Smooth muscle cell of trachea (primary cell): ENCODE measurements at places on chromosomes 16 and 17. TPM values are rescaled to one million over a fixed set of nuclear protein-coding genes. Genes with fewer than 3 reads are reported as not detected.

Gene KCTD11
- 6.1 and 13.1 TPM in 2 replicates for total RNA-seq

Gene SHISA9
- total RNA-seq: under 0.01 TPM in 1 of 2 replicates, not detected in the other

Gene CACNG1
- not detected in 2 replicates for total RNA-seq

Gene CLEC3A
- total RNA-seq: not detected in 2 replicates

Gene KRTAP4-9
- total RNA-seq: not detected in 2 replicates

Gene SLC6A4
- under 0.01 TPM in 1 of 2 replicates, not detected in the other for total RNA-seq

Gene PYY
- total RNA-seq: not detected in 2 replicates

Gene RCVRN
- total RNA-seq: under 0.01 TPM in 1 of 2 replicates, not detected in the other

Gene SOX8
- total RNA-seq: under 0.01 and 0.17 TPM in 2 replicates

Gene KRTAP9-4
- total RNA-seq: not detected in 2 replicates

Gene UTS2R
- total RNA-seq: 0.15 TPM in 1 of 2 replicates, not detected in the other

Gene C17orf67
- 0.66 and 0.73 TPM in 2 replicates for total RNA-seq

Gene CDYL2
- total RNA-seq: 0.83 and 1.2 TPM in 2 replicates

Gene KRTAP2-3
- total RNA-seq: not detected in 2 replicates

Gene MEFV
- total RNA-seq: under 0.01 and 0.15 TPM in 2 replicates

Gene KRT33A
- total RNA-seq: not detected in 2 replicates

Gene TBC1D3H
- not detected in 2 replicates for total RNA-seq

Gene TPSG1
- not detected in 2 replicates for total RNA-seq

Gene KRT34
- 0.17 TPM in 1 of 2 replicates, not detected in the other for total RNA-seq

Gene ITPRIPL2
- total RNA-seq: 30.5 and 71.1 TPM in 2 replicates

Gene C16orf86
- 9.6 and 13.7 TPM in 2 replicates for total RNA-seq

Gene NATD1
- 3.8 and 9.4 TPM in 2 replicates for total RNA-seq

Gene CD68
- total RNA-seq: 30.4 and 79.9 TPM in 2 replicates

Gene SLC38A8
- 0.17 TPM in 1 of 2 replicates, not detected in the other for total RNA-seq

Gene KRT20
- total RNA-seq: not detected in 2 replicates

Gene PCGF2
- total RNA-seq: 2.3 and 4.4 TPM in 2 replicates

Gene MED9
- 12.8 and 14.9 TPM in 2 replicates for total RNA-seq

Gene TMEM238L
- not detected in 2 replicates for total RNA-seq

Gene USB1
- total RNA-seq: 41.0 and 41.9 TPM in 2 replicates

Gene TPSD1
- not detected in 2 replicates for total RNA-seq

Gene CACNB1
- 7.9 and 10.1 TPM in 2 replicates for total RNA-seq

Gene TBC1D3B
- total RNA-seq: 1.5 and 3.6 TPM in 2 replicates

Gene MYCBPAP
- 1.5 and 2.8 TPM in 2 replicates for total RNA-seq

Gene DLX4
- total RNA-seq: not detected in 2 replicates

Gene PPL
- 51.5 and 105 TPM in 2 replicates for total RNA-seq

Gene SLC5A2
- under 0.01 and 0.15 TPM in 2 replicates for total RNA-seq

Gene MRPL10
- total RNA-seq: 17.6 and 42.0 TPM in 2 replicates

Gene NPIPA7
- 0.15 and 3.0 TPM in 2 replicates for total RNA-seq

Gene BRD7
- 26.1 and 34.5 TPM in 2 replicates for total RNA-seq

Gene AANAT
- 0.17 TPM in 1 of 2 replicates, not detected in the other for total RNA-seq

Gene CBFA2T3
- total RNA-seq: 0.17 TPM in 1 of 2 replicates, not detected in the other

Gene PABPN1L
- total RNA-seq: not detected in 2 replicates

Gene PRCD
- total RNA-seq: 10.2 and 14.7 TPM in 2 replicates

Gene KRTAP9-8
- total RNA-seq: not detected in 2 replicates

Gene KRT25
- total RNA-seq: not detected in 2 replicates

Gene CACNG5
- total RNA-seq: not detected in 2 replicates

Gene SLC12A3
- total RNA-seq: not detected in 2 replicates

Gene SMTNL2
- total RNA-seq: 0.15 and 1.2 TPM in 2 replicates

Gene C16orf92
- total RNA-seq: not detected in 2 replicates

Gene NETO2
- total RNA-seq: 4.3 and 7.0 TPM in 2 replicates
